ENCODE measurements at places on chromosomes 13 and 19. TPM values are rescaled to one million over a fixed set of nuclear protein-coding genes. Genes with fewer than 3 reads are reported as not detected.

GRCh38 chr19:6062274-6062673, 48.0 kb downstream of the RFX2 start:
- DNase-seq, result no peak

DNA sequence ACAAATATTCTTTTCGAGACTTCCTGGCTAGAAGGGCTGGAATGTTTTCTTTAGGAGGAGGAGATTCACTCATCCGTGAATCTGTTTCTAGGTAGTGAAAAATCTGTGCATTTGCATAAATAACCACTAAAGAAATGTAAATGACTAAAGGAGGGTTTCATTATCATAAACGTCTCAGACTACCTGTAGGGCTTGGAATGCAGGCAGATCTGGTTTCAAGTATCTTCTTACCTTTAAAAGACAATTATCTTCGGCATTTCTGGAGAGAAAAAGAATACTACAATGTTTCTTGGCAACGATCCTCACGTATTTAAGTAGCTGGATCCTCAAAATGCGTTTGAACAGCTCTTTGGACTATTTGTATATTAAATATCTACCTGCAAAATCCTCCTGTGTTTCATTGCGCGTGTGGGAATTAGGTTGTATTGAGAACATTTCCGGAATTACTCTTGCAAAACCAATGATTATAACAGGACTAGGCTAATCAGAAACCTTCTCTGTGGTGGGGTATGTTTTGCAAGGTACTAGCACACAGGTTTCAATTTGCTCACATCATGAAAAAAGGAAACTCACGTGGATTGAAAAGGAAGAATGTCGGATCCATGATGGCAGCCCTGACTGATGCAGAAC, 291.1 kb upstream of the ARGLU1 start:
- no peak for DNase-seq

DNA sequence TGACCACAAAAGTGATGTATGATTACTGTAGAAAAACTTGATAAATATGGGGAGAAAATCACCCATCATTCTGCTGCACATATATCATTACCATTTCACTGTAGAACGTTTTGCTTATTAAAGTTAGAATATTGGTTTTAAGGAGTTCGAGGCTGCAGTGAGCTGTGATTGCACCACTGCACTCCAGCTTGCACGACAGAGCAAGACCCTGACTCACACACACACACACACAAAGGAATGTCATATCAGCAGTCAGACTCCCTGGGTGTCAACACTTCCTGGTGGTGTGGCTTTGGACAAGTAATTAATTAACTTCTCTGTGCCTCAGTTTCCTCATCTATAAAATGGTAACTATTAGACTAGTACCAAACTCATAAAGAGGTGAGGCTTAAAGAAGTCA, 11.3 kb upstream of the PNMA8A start:
- DNase-seq, result no peak

GRCh38 chr19:4241824-4242430, 5.0 kb upstream of the YJU2 start:
- DNase-seq, result no peak

DNA sequence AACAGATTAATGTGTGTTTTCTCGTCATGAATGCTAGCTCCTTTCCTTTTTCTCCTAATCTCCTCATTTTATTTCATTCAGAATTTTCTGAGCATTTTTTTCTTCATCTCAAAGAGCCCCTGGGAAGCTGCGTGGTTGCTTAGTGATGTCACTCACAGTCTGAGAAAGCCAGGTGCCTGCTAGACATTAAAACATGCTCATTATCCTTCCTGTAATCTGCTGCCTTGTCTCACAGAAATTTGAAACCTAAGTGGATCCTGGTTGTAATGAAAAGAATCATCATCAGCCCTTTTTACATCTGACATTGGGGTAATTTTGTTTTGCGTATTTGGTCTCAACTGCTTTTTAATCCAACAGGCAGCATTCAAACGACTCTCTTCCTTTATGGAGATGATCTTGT, 108.2 kb upstream of the RNF113B start:
- DNase-seq, result no peak

The TMEM238 gene
- total RNA-seq, result not detected

GRCh38 chr13:40916207-40916998, 102.7 kb downstream of the ELF1 start:
- DNase-seq, result peak; percentile 57

DNA sequence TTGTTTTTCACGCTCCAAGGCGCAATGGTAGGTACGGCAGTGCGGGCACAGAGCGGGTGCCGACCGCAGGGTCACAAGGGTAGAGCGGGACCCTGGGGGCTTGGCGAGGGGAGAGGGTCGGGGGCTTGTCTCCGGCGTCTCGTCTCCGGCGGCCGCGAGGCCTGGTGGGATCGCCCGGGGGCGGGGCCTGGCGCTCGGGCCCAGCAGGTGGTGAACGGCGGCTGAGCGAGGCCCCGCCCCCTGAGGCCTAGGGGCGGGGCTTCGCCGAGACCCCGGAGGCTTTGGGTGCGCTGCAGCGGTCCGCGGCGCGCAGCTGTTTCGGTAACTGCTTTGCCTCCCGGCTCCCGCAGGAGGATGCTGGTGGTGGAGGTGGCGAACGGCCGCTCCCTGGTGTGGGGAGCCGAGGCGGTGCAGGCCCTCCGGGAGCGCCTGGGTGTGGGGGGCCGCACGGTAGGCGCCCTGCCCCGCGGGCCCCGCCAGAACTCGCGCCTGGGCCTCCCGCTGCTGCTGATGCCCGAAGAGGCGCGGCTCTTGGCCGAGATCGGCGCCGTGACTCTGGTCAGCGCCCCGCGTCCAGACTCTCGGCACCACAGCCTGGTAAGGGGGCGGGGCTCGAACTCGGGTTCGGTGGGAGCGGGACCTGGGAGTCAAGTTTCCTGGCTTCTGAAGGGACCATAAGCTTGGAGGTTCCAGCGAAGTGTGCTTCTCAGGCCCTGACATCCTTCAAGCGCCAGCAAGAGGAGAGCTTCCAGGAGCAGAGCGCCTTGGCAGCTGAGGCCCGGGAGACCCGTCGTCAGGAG, at the start of gene TSEN34:
TSS of gene TSEN34 (plus strand) at position 298 of the 800 bp plus-strand sequence. CDS start at position 355, 57 bp downstream.
- peak; percentile 84 for DNase-seq

- no peak for DNase-seq
Measured at GRCh38 chr13:43580280-43580679, 206.5 kb downstream of the ENOX1 start.

DNA sequence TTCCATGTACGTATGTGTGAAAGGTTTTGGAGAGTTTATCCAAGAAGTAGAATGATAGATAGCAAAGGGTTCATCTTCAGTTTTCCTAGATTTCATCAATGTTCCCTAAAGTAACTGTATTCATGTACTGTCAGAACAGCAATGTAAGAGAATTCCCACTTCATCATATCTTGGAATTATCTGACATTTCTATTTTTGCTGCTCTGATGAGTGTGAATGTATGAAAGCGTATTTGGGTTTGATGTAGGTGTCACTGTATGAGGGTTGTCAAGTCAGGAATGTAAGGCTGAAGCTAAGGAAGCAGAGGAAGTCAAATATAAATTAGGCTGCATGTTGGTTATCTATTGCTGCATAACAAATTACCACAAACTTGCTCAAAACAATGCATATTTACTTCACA, 7.2 kb upstream of the KATNAL1 start:
- no peak for DNase-seq

GRCh38 chr13:107870400-107870799, 344.9 kb downstream of the LIG4 start:
- no peak for DNase-seq

DNA sequence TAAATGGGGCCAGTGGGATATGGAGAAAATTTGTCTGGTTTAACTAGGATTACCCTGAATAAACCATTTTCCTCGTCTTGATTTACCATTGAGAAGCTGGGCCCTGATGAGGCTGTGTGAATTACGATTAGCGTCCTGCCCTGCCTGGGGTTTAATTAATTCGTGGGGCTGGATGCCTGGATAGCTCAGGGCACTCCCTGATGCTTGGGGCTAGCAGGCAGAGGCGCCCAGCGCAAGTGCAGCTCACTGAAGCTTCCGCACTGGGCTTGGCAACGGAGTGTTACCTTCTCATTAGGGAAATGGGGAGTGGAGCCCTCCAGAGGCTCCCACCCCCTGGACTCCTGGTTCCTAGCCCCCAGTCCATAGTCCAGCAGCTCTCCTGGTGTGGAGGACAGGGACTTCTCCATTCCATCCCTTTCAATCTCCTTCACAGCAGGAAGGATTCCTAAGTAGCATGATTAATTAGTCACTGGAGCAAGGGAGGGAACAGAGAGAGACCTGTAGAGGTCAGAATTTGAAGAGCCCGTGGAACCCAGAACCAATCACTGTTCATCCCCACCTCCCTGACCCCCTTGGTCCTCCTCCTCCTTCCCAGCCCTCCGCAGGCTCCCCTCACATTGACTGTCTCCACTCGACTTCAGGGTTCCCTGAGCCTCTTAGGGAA, 107.2 kb downstream of the UQCRFS1 start:
- DNase-seq, result no peak

DNA sequence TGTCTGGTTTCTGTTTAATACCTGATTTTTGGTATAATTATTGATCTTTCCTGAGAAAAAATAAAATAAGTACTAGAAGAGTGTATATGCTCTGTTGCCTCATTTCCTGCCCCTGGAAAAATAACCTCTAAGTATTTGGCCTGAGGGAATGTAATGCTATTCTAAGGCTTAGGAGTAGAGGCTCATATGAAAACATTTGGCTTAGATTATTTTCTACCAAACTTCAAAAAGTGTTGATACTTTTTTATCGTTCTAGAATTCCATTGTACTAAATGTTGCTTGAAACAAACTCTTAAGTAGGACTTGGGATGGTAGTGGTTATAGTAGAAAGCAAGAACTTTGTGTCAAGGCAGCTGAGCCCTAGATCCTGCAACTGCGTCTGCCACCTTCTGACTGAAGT, 57.8 kb downstream of the COG3 start:
- DNase-seq, result peak; percentile 28

GRCh38 chr19:39112338-39112890, 13.2 kb upstream of the PAK4 start:
- DNase-seq, result peak; percentile 39

The TSSK6 gene
- total RNA-seq, result 0.68 TPM

The EHD2 gene
- 67.4 TPM for total RNA-seq

DNA sequence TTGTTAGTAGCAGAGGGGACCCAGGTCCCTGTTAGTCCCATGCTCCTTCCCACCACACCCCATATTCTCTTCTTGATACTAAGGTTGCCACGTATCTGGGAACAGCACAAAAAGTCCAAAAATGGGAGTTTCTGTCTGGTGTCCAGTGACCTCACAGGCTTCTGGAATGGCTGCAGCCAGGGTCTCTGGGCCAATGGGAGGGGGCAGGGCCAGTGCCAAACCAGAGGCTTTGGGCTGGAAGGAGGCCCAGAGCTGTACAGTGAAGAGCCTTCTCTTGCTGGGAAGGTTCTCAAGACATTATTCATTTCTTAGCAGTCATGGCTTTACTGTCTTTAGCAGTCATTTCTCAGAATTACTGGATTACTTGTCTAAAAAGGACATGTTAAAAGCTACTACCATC, 119.2 kb downstream of the FRY start:
- DNase-seq, result no peak

The PGLYRP2 gene
- total RNA-seq, result not detected

- peak; percentile 41 for DNase-seq
Measured at GRCh38 chr13:110380359-110381028, 73.4 kb downstream of the COL4A2 start.

The ZMYM5 gene
- total RNA-seq, result 13.2 TPM

The HAUS8 gene
- 13.8 TPM for total RNA-seq

DNA sequence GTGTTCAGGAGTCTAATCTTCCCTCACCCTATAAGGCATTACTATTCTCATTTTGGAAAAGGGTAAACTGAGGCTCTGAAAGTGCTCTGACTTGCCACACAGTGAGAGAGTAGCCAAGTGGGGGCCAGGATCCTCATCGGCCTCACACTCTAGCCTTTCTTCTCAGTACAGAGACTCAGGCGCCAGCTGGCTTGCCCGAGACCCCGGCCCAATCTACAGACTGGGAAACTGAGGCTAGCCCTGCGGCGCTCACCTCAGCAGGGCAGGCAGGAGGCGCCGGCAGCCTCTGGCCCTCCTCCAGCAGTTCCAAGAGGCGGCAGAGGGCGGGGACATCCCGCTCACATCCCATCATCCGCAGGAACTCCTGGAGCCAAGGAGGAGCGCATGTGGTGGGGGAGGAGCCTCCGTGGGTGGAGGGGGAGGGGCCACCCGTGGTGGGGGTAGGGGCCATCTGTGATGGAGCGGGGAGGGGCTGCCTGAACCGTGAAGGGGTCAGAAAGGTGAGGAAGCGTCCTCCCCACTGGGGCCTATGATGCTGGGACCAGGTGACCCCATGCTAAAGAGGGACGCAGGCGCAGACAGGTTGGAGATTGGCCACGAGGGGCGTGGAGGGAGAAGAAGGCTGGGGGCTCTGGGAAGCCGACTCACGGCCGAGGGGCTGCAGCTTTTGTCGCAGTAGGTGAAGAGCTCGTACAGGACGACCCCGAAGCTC, 8.7 kb upstream of the INSL3 start:
- peak; percentile 40 for DNase-seq

The ZNF442 gene
- 2.1 TPM for total RNA-seq

DNA sequence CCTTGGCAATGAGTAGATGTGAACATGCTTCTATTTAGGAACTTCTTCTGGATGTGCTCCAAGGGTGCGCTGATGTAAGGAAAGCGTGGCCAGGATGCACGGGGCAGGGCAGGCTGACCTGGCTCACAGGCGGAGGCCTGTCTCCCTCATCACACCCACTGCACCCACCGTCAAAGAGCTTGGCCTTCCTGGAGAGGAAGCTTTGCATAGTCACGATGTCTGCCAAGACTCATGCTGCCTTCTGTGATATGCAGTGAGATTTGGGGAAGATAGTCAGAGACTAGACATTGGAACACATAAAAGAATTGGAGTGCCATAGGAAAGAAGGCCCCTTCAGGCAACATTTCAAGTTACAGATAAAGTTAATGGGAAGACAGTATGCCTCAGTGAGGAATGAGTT, 82.0 kb downstream of the MYO16 start:
- DNase-seq, result no peak

The ONECUT3 gene
- not detected for total RNA-seq

DNA sequence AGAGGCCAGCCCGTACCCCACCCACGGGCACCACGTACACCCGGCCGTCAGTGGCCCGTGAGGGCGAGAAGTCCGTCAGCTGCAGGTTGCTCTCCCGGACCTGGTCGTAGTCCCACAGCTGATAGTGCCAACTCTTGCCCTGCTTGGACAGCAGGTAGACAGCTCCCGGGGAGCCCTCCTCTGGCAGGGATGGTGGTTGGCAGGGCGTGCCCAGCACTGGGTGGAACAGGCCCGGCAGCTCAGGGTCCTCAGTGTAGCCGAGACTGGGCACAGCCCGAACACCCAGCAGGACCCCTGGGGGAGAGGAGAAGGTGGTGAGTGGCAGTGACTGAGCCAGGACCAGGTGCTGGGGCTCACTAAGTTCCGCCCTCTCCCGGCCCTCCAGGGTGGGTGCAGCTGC, 7.8 kb downstream of the ACTMAP start:
- no peak for DNase-seq

The ELL gene
- total RNA-seq, result 7.2 TPM

The SIGLEC10 gene
- total RNA-seq, result not detected

The CGB3 gene
- total RNA-seq, result not detected

Data from RPMI7951 (cell line).